Chondrocyte (in vitro differentiated cells): ENCODE measurements at places on chromosomes 3 and 15.

- DNase-seq: no peak
Observed at GRCh38 chr3:58178528-58179234, 32.1 kb downstream of the DNASE1L3 start.

- peak; percentile 71 for DNase-seq
Observed at GRCh38 chr3:127691489-127691888, 18.7 kb downstream of the ABTB1 start.

DNA sequence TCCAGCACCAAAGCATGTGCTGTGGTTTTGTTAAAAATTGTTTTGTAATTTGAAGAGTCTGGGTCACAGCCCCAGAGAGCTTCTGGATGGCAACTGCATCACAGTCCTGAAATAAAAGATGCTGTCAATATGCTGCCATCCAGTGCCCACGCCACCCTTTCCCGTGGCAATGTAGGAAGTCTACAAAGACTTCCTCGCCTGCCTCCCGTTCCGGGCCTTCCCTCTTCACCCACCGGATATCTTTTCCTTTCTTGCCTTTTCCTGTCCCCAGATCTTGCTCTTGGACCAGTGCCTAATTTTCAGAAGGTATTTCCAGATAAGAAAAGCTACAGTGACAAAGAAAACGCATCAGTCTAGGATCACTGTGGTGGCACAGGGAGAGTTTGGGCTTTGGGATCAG lies 85.3 kb upstream of the RNU6-1 start:
- no peak for DNase-seq

DNA sequence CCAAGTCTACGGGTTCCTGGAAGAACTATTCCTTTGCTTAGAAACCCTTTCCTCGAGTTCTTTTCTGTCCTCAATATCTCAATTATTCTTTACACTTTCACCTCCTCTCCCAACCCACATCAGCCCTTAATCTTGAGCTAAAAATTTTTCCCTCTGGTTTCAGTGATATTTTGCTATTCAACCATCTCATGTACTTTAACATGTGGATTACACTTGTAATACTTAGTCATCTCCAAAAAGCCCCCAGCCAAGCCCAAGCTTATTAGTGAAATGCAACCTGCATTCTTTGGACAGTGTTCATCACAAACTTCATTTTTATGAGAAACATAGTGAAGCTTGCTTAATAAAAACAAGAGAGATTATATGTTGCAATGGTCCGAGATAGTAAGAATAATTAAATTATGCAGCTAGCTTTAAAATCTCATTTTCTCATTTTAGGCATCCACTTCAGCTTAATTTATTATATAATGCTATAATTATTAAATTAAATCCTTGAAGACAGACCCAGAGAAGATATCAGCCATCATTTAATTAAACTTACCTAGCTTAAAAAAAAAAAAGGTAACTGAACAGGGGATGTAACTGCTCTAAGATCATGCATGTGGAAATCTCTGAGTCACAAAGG lies 534.5 kb upstream of the TBL1XR1 start:
- DNase-seq: no peak

DNA sequence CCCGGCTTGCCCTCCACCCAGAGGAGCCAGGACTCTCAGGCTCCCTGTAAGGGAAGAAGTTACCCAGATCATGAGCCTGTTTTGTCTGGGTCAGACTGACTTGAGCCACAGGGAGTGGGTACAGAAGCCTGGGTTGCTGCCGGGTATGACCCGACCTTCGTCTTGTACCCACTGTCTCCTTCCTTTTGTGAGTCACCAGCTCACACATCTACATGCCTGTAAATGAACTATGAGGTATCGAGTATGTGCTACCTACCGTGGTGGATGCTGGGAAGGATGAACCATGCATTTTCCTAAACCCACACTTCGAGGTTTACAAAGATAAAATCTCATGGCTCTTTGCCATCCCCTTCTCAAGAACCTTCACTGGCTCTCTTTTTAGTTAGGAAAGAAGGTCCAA lies 56.9 kb downstream of the CACNA1D start:
- DNase-seq: no peak

- DNase-seq: no peak
Observed at GRCh38 chr15:81289910-81290309, 34.0 kb downstream of the STARD5 start.

DNA sequence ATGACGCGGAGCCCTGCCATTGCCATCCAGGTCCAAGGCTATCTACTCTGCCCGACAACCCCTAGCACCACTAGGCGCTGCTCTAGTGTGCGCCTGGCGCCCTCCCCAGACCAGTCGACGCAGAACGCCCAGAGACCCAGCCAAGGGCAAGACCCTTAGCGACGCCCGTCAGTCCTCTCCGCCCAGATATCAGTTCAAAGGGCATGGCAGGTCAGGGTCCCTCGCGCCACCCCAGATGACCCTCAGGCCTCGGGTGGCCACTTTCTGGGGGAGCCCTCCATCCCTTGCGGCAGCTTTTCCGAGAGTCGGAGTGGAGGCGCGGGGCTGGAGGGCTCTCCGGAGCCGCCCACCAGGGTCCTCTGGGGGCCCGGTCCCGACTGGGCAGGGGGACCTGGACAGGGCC lies 371 bp upstream of the CLSTN2 start:
- DNase-seq: no peak

DNA sequence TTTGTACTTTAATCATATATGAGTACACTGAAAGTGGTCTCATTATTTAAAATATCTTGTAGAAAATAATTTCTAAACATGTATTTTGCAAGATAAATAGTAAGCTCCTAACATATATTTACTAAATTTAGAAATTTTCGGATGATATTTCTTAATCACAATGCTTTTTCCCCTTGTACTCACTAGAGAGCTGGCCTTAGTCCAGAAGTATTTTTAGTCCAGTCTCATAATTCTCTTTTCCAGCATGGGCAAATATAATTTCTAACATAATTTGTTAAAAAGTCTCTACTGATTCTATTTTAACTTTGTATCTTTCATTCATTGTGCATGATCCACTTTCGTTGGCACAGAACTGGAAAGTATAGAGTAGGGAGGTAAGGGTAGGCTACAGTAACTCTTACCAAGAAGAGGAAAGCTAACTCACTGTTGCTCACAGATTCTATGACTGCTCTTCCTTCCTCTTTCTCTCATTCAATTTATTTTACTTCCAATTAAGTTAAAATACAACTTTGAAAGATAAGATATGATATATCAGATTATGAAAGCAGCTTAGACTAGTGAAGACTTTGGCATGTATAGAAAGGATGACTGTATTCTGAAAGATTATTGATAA lies 39.3 kb downstream of the FGF7 start:
- no peak for DNase-seq

GRCh38 chr15:51223771-51224229 lies 114.6 kb downstream of the CYP19A1 start:
- no peak for DNase-seq

DNA sequence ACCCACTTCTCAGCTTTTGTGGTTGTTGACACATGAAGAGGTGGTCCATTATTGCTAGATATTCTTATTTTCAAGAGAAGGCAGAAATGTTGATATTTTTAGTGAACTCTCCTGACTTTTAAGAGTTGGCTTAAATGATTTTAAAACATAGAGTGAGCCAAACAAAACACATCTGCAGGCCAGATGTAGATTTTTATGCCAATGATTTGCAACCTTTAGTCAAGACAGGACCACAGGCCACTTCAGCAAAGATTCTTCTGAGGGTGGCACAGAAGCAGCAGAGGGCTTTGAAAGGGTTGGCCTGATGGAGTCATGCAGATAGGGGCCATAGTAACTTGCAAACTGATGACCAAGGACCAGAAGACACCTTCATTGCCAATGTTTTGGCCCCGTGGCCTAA lies 276.5 kb upstream of the P2RY1 start:
- no peak for DNase-seq

DNA sequence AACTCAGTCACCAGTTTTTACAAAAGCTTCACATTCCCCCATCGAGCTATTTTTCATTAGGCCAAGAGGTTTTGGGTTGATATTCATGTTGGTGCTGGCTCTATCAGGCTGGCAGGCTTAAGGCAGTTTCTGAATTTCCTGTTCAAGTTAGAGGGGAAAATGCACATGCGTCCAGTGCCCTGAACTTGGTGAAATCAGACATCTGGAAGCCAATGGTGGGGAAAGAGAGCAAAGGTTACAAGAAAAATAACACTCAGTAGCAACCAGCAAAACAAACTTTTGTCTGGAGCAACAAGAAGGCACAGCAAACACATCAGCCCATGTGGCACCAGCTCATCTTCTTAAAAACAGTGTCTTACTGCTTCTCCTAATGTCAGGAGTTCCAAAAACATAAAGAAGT lies 155.6 kb upstream of the TSC22D2 start:
- no peak for DNase-seq

DNA sequence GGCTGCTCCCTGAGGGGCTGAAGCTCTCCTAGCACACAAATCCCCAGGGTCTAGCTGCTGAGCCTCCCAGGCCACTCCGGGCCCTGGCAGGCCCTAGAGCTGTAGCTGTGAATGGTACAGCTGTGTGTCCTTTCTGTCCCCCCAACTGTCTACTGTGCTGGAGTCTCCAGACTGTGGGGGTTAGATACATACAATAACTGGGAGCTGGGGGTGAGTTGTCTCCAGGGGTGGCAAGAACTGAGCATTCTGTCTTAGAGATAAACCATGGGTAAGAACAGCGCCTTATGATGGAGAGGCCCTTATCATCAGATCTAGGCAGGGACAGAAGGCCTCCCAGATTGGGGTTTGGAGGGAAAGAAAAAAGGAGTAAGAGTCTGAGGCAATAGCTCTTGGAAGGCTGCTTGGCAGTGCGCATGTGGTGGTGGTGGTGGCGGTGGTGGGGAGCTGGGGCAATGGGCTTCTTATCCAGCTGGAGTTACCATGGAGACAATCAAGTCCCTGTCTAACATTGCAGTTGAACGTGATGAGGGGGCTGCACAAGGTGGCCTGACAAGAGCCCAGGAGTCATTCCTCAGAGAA lies 3.6 kb downstream of the CYB561D2 start:
- no peak for DNase-seq

DNA sequence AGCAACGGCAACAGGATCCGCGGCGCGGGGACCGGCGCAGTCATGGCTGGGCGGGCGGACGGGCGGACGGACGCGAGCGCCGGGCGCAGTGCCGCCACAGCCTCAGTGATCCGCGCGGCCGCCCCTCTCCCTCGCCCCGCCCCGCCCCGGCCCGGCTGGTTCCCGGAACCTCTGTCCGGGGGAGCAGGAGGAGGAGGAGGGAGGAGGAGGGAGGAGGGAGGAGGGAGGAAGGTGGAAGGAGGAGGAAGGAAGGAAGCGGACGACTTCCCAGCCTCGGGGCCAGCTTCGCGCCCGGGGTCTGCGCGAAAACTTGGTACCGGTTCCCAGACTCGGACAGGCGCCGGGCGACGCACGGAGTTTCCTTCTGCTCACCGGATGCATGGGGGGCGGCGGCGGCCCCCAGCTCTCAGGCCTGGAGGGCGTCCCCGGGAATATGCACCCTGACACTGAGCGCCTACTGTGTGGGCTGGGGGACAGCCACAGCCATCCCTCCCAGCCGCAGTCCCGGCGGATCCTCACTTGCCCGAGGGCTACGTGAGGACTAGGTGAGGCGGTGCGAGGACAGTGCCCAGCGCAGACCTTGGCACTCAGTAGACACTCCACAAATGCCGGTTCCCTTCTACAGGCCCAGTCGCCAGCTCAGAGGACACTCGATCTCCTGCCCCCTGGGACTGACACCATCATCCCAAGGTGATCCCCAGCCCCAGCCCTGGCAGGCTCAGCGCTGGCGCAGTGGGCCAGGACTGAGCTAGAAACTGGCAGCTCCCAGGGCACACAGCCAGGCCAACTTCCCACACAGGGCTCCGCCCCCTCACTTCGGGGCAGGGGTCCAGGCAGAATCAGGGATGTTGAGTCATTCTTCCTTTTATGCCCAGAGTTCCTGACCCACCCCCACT lies at the start of gene SHISA5:
TSS of gene SHISA5 (minus strand) at position 124 of the 896 bp plus-strand sequence. CDS start at position 44, 80 bp downstream.
- peak; percentile 83 for DNase-seq

- DNase-seq: peak; percentile 94
Observed at GRCh38 chr3:156751461-156752025, 74.6 kb upstream of the LEKR1 start.

DNA sequence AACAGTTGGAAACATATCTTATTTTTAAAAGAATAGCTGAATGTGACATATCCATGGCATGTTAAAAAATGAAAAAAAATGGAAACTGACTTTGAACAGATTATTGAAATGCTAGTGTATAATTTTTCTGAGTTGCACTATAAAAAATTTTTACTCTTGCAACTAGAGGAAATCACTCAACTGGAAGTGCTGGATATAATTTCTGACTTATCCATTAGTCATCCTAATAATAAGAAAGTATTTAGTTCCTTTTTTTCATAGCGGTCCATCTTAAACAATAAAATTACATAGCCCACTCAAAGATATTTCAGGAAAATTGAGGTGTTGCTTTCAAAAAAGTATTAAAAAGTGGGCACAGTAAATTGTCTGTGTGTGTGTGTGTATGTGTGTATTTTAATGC lies 80.7 kb downstream of the MBNL1 start:
- DNase-seq: no peak

GRCh38 chr3:127439621-127440020 lies 150.9 kb downstream of the TPRA1 start:
- DNase-seq: peak; percentile 51

DNA sequence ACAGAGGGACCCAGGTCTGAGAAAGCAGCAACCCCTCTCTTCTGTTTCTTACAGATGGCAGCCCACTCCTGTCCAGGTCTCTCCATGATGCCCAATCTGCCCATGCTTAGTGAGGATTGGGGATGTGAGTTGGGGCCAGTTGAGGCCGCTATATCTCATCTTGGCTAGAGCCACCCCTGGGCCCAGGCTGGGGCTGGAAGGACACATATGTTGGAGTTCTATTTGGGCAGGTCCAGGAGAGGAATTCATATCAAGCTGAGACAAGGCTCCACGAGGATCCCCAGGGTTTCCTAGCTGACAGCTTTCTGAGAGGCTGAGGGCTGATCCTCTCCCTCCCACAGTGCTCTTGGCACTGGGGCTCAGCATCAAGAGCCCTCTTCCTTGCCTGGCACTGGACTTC lies 11.4 kb downstream of the TGM5 start:
- no peak for DNase-seq

DNA sequence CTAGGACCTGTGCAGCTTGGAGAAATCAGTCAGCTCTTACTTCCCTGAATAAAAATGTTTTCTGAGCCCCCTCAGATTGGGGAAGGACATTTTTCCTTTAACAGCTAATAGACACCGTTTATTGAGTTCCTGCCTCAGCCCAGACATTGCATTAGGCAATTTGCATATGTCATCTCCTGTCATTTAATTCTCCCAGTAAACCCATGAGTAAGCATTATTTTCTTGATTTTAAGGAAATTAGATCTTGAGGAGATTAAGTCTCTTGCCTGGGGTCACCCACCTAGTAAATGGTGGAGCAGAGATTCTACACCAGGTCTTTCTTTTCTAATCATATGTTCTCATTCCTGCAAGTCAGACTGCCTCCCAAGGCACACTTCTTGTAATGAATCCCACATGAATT lies 78.5 kb upstream of the SCN5A start:
- no peak for DNase-seq

DNA sequence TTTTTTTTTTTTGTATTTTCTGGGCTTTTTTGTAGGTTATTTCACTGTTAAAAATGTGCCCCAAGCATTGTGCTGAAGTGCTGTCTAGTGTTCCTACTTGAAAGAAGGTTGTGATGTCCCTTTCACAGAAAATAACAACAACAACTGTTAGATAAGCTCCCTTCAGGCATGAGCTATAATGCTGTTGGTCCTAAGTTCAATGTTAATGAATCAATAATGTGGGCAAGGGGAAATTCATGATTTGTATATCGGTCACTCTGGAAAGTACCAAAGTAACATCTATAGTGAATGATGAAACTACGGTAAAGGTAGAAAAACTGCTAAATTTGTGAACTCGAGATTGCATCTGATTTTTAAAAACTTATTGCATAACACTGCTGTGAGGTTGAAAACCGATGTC lies 539.4 kb downstream of the CADM2 start:
- no peak for DNase-seq
